ENCODE measurements at places on chromosomes 1 and 21.

DNA sequence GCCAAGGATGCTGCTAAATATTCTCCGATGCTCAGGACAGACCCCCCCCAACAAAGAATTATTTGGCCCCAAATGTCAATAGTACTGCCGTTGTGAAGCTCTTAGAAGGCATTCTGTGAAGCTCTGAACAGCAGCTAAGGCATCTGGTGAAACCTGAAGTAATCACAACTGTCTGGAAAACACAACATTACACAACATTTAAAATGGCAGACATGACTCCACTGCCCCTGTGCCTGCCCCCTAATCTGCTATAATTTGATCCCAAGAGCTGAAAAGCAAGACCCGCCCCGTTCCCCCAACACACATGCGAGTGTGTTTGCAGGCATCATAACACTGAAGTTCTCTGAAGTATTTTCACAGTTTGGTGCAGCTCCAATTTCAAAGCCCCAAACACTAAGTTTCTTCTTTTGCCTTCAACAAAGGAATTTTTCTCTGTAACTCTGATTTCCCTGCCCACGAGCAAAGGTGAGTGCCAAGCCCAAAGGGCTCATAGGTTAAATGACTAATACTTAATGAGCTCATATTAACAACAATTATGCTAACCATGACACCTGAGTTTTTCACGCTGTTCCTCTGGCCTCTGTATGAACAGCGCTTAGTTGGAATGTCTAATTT, 129.2 kb downstream of the CLIC6 start:
- no peak for DNase-seq

GRCh38 chr1:55888685-55889317, 673.6 kb upstream of the USP24 start:
- DNase-seq, result no peak

GRCh38 chr1:9687120-9687873, 35.8 kb downstream of the PIK3CD start:
- DNase-seq, result no peak

DNA sequence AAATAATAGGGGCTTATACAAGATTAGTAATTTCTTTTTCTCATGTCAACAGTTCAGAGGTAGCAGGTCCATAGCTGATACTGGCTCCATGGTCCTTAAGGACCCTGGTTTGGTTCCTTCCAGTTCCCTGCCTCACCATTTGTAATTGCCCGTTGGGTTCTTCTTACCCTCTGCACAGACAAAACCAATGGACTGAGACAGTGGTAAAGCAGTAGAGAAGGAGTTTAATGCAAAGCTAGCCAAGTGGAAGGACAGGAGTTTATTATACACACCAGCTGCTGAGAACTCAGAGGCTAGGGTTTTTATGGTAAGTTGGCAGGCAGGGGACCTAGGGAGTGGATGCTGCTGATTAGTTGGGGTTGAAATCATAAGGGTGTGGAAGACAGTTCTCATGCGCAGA, 35.9 kb upstream of the AXDND1 start:
- DNase-seq, result no peak

DNA sequence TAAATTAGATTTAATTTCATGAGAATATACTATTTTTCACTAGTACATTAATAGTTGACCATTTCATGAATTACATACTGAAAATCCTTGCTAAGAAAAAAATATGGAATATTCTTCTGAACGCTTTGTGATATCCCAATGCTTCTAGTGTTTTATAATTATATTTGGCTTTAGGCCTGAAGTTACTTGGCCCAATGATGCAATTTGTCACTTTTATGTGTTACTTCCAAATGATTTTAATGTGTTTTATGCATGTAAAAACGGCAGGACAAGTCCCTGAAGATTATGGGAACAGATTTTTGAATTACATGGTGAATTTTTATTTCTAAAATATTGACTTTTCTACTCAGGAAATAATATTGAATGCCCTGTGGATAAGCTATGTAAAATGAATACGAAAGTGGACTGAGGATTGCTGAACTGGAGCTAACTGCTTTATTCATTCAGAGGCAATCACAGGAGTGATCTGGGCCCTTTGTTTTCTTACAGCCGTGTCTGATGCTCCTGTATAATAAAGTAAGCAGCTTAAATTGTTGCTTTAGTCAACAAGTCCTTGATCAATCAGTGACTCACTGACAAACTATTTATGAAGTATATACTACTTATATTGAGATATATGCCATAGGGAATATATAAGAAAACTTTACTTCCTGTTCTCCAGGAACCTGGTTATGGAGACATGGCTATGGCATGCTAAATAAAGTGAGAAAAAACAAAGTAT, 543.0 kb upstream of the RGS18 start:
- DNase-seq, result no peak

DNA sequence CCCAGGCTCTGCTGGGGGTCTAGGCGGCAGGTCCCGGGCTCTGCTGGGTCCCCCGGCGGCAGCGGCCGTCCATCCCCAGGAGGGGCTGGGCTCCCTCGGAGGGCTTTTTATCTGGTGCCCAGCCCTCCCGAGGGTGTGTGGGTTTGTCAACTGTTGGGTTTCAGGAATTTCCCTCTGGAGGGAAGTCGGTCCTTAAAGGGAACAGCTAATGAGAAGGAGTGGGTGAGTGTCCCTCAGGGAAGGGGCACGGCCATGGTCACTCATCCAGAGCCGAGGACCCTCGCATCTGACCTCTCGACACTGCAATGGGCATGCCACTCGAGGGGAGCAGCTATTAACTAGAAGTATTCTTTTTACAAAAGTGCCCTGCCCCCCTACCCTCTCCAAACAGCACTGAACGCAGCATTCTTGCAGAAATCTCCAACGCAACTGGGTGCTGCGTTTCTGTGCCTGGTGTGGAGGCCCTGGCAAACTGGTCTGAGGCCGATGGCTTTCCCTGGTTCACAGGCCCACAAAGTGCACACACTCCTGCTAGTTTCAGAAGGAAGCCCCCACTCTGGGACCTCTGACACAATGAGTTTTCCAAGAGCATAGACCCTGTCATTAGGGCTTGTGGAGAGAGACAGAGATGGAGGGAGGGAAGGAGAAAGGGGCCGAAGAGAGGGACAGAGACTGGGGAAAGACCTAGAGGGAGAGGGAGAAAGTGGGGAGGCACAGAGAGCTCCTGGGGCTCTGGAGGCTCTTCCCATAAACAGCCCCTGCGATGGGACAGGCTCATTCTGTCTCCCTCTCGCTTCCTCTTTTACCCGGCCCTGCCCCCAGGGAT, 1.0 kb upstream of the TSPEAR start:
- DNase-seq, result no peak

DNA sequence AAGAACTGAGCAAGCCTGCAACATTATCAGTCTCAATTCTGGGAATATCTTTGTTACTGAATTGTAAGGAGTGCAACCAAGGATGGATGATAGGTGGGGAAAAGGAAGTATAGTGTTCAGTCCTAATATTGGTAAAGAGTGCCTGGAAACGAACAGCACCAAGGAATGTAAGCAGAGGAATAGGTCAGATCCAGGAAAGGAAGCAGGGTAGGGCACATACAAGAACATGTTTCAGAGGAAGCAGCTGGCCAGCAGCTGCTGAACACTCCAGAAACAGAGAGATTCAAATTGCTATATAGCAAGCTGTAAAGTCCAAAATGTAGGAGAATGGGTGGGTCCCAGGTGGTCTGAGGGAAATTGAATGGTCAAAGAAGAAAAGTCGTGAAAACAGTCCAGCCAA, 37.9 kb downstream of the CRB1 start:
- no peak for DNase-seq

DNA sequence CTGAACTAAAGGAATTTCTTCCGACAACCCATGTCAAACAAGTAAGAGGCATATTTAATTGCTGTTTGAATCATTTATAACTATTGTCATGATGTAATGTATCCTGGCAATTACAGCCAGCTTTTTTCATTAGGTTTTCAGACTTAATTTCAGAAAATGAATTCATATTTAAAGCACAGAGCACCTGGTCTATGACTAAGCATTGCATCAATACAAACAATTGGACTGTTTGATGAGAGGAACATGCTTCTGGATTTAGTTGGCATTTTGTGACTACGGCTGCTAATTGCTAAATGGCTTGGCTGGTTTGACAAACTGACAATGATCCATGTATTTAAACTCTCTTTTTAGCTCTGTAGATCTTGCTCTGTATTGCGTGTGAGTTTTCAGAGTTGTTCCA, 853.4 kb downstream of the NCAM2 start:
- no peak for DNase-seq

DNA sequence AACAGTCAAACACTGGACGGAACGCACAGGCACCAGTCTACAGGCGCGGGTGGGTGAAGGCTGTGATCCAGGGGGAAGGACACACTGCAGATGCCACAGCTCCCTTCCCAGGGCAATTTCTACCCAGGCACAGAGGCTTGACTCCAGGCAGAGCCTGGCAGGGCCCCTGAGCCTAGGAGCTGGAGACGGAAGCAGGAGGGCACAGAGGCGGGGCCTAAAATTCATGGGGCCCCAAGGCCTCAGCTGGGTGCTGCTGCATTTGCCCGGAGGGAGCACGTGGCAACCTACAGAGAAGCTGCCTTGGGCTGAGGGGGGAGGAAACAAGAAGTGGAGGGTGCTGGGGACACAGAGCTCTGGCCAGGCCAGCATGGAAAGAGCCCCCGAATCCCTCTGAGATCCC, 41.2 kb downstream of the UBE2G2 start:
- DNase-seq, result no peak

DNA sequence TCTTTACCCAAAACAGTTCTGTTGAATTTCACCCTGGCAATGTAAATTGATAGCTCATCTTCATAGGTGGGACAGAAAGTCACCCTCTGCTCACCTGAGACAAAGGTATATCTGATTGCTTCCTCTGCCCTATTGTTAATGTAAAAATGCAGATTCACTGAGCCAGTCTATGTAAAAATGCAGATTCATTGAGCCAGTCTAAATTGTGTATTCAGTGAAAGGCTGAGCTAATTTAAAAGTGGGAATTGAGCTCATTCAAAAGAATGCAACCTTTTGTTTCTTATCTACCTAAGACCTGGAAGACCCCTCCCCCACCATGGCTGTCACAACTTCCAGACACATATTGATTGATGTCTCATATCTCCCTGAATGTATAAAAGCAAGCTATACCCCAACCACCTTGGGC, 4.8 kb upstream of the MYSM1 start:
- DNase-seq, result no peak

DNA sequence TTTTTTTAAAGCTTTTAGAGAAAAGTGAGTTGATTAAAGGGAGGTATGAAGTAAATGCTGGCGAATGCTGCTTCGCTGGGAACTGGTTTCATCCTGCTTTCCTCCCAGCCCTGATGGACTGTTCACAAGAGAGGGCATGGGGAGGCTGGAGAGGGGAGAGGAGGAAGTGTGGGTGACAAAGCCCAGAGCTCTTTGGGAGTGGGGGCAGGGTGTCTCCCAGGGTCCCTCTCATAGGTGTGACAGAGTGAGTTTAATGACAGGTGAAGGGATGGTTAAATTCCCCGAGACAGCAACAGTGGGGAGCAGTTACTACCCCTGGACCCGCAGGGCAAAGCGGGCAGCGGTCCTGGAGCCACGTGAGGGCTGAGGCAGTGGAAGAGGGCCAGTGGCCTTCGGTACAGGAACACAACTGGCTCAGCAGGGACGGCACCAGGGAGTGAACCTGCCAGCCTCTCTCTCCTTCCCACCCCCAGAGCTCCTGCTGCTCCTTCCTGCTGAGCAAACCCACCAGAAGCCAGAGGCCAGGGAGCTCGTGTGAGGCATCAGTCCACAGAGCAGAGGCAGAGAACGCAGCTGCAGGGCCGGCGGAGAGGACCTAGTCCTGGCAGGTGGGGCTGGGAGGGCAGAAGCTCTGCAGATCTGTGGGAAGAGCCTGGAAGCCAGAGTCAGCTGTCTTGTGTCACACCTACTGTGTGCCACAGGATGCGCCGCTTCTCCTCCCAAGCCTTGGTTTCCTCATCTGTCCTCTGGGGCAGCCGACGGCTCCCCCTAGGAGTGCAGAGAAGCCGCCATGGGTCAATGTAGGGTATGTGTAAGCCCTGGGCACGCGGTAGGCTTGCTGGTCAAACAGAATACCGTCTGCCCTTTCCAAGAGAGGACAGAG, 20.9 kb upstream of the LRP8 start:
- DNase-seq, result no peak

DNA sequence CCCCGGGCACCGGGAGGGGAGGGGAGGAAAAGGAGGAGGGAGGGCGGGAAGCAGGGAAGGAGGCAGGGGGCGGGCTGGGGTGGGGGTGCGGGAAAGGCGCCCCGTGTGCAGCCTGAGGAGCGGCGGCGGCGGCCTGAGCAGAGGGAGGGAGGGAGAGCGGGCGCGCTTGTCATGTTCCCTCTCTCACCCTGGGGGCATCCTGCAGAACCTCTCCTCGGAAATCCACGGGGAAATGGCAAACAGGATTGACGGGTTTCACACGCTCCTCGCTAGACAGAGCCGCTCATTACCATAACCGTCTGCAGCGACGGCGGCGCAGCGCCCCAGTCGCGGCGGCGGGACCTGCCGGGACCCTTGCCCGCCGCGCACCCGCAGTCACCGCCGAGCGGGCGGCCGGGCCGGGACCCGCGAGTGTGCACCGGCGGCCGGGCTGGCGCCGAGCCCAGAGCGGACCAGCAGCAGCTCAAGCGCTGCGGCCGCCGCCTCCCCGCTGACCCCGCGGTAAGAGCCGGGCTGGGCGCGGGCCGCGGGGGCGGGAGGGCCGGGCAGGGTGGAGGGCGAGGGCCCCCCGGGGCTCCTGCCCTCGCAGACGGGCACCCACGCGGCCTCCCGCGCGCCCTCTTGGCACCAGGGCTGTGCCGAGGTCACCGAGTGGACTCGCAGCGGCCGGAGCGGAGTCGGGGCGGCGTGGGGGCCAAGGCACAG, at the start of gene SERTAD4:
TSS of gene SERTAD4 (plus strand) at position 286 of the 705 bp plus-strand sequence. CDS start 5,165 bp downstream, outside the sequence.
- no peak for DNase-seq

DNA sequence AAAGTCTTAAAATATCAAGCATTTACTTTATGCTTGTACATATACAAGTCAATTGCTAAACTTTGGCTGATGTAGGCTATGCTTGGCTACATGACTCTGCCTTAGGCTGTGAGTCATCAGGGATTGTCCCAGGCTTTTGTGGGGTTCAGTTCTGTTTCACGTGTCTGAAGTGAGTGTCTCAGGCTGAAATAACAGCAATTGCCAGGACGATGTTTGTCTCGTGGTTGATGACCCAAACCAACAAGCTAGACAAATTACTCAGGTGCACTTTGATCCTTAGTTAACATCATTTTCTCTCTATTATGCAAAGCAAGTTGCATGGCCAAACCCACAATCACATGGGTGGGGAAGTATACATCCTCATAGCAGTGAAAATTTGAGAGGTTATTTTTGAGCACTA, 410.1 kb downstream of the BRINP3 start:
- no peak for DNase-seq

GRCh38 chr1:37764414-37764825, 500 bp downstream of the EPHA10 start:
- no peak for DNase-seq

DNA sequence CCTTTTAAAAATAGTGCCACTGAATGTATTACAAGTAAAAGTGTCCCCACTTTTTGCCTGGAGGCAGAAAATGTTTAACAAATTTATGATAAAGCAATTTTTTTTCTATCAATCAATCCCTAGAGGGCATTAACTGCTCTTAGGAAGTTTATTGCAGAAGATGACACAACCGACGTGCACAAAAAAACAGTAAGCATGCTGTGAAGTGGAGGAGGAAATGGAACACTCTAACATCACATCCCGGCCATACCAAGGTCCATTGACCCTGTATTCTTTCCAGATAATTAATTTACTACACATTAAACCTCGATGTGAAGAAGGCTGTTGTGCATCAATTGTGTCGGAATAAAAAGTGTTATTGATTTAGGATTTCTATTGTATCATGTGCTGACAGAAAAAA, 264.9 kb upstream of the NR5A2 start:
- DNase-seq, result no peak

GRCh38 chr1:14769486-14770274, 171.2 kb downstream of the KAZN start:
- DNase-seq, result no peak

- DNase-seq, result no peak
Observed at GRCh38 chr1:1619917-1620361, 4.6 kb downstream of the MIB2 start.

- DNase-seq, result no peak
Observed at GRCh38 chr1:152946248-152946647, 758 bp upstream of the SPRR5 start.

Measured in GOT3 (cell line).